ENCODE measurements at places on chromosomes 1 and 21.

DNA sequence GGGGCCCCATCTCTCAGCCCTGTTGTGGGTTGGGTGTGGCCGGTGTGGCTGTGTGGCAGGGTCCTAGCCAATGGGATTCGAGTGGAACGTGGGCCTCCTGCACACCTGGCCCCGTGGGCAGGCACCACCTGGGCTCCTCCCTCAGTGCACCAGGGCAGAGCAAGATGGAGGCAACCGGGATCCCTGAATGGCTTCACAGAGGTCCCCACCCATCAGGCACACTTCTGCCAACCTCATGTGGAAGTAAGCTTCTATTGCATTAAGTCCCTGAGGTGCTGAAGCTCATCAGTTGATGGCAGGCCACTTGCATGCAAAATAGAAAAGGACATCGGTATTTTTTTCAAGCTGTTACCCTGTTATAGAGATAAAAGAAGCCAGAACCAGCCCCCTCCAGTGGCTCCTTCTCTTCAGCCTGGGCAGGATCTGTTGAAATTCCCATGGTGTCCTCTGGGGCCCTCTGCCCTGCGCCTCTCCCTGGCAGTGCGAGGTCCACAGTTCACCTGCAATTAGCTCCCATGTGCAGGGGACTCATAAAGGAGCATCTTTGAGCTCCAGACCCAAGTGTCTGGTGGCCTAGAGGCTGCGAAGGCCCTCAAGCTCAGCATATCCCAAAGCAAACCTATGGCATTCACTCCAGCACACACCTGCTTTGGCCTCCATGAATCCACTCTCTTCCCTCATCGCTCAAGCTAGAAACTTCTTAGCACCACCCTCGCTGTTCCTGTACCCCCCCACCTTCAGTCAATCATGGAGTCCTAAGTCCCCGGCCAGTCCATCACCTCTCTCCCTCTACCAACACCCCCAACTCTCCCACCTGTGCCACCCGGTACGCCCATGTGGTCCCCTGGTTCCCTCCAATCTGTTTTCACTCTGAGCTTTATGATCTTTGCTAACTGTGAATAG lies 2.1 kb upstream of the SLC45A1 start:
- DNase-seq: no peak

- peak; percentile 49 for DNase-seq
Measured at GRCh38 chr1:222073307-222073995, 331.6 kb upstream of the DUSP10 start.

DNA sequence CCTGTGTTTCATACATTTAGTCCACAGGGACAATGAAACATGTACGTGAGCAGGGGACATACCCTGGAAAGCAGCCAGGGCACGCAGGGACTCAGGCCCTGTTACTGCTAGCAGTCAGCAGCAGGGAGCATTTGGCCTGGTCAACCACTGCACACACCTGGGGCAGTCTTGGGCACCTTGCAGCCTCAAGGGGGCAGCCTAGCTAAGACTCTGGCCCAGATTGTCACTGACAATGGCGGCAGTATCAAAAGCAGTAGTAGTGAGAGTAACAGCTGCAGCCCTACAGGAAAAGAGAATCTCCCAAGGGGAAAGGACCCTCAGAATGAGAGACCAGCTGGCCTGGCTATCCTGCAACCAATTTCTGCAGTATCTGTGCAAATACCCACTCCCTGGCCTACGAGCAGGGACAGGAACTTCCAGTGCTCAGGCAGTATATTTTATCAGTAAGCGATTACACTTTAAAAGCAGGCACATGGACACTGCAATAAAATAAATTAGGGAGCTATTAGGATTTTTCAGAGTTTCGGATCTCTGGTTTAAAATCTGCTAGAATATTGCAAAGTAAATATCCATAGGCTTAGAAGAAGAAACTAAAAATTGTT lies 475.6 kb downstream of the LTN1 start:
- DNase-seq: peak; percentile 19

GRCh38 chr1:222886194-222886854 lies 71.5 kb downstream of the DISP1 start:
- no peak for DNase-seq

- peak; percentile 47 for DNase-seq
Measured at GRCh38 chr1:68230901-68231626, 1.3 kb downstream of the WLS start.

DNA sequence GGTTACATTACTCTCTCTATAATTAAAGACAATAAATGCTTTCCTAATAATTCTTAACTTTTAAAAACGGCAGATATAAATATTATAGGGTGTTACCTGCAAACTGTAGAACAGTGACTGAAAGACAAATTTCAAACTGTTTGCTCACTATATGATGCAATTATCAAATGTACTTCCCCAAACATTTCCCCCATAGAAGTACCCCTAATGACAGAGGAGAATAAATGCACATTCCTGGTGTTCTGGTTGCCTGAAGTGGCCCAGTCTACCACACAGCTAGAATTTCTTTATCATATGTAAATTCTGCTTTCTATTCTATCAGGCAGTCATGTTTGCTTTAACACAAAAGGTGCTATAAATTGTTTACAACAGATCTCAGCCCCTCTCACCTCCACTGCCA lies 70.4 kb downstream of the VAV3 start:
- no peak for DNase-seq

DNA sequence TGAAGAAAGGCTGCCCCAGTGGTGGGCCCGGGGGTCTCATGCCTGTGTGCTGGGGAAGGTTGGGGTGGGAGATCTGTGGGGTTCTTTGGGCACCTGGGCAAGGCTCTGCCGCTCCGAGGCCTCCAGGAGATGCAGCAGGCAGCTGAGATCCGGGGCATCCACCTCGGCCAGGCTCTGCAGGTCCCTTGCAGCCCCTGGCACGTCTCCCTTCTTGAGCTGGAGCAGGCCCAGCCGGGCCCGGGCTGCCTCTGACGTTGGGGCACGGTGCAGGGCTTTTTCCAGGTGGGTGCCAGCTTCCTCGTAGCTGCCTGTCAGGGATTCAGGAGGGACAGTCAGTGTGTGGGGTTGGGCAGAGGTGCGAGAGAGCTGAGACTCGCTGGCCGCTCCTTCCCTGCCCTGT lies 11.4 kb upstream of the MMEL1 start:
- no peak for DNase-seq

DNA sequence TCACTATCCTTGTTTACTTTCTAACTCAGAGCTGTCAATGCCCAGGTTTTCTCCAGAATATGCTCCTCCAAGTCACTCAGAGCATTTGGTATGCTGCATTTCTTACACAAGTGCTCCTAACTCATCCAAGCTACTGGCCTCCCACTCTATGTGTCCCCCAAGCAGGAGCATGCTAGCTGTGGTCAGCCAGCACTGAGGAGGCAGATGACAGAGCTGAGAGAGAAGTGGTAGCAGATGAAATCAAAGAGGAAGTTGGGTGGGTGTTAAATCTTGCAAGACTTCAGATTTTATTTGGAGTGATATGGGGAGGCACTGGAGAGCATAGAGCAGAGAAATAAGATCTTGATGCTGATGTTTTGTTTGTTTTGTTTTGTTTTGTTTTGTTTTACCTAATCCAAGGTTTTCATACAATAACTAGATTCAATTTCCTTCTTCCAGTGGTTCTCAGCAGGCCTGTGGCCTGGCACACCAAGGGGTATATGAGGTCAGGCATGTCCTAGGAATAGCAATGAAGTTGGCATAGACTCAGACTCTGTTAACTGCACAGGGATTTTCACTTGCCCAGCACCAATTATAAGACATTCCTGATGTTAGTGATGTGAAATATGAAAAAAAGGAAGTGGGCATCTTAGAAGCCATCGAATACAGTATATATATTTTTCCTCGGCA lies 3.1 kb upstream of the PGBD5 start:
- DNase-seq: no peak

DNA sequence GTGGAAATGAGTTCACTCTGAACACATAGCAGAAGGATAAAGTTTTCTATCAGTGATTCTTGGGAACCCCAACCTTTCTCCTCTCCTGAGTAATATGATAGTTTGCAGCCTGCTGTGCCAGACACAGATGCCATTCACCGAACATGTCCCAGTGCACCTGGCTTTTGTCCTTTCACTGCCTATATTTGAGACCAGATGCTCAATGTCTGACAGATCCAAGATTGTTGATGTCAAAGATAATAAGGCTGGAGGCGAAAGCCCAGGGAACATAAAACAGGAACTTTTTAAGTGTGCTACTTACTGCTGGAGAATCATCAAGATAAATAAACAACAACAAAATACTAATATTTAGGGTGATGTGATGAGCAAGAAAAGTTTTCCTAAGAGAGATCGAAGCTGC lies 139.3 kb downstream of the TIAM1 start:
- DNase-seq: no peak

DNA sequence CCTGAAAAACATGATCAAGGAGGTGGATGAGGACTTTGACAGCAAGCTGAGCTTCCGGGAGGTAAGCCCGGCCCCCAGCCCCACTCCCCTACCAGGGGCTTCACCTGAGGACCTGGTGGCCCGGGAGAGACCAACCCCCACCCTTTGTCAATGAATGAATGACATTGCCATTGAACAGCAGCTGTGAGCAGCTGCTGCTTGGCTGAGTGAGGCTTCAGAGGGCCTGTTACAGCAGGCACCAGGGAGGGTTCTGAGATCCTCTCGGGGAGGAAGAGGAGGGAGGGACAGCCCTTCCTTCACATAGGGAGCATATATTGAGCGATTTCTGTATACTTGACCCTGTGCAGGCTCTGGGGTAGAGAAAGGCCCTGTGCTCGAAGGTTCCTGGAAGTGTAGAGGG lies 12.3 kb upstream of the CTRC start:
- no peak for DNase-seq

DNA sequence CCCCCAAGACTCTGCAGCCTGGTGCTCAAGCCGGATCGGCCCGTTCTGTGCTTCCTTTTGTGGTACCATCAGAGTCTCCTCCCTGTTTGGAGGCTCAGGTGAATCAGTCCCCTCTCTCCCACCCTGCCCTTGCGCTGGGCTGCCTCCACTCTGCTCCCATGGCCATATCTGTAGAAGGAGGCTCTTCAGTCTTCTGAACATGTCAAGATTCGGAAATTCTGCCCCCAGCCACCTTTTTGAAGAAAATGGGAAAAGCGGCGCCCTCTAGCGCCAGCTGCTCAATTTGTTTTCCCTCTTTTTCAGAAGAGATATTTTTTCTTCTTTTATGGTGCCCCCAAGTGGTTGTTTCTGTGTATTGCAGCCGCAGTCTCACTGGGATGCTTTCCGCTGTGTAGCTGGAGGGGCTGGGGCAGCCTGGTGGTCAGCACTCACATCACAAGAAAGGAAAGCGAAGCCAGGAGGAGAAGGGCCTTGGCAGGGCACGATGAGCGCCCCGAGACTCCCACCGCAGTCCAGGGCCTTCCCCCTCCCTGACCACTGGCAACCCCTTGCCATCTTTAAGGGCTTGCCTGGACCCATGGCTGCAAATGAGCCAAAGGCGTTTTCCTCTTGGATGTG lies 58.4 kb upstream of the CACNA1E start:
- DNase-seq: peak; percentile 71

DNA sequence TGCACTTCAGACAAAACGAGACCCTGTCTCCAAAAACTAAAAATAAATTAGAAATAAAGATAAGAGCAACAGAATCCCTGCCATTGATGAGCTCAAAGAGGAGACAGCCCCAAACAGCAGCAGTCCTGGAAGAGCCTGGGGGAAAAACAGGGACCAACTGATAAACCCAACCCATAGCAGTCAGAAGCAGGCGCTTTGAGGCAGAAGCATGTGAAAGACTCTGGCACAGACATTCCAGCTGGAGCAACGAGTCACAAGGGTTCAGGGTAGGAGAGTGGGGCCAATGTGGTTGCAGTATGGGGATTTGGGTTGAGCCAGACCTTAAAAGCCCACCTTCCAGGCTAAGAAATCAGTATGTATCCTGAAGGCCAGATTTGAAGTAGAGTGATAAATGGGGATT lies 78.5 kb downstream of the MPZL1 start:
- no peak for DNase-seq

DNA sequence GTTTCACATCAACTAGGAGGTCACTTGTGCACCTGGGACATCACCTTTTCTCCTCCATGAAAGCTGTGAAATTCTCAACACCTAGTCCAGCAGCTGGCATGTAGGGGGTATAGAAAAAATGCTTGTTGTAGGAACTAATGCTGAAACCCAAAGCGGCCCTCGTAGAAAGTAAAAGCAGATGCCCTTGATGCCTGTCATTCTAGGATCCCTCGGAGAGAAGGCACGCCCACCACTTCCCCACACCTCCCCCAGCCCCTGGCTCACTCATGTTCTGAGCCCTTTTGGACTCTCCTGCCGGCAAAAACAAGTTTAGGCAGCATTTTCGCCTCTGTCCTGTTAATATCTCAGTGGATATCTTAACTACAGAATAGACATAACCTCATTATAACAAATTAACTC lies 36.5 kb downstream of the RIPK4 start:
- DNase-seq: no peak

DNA sequence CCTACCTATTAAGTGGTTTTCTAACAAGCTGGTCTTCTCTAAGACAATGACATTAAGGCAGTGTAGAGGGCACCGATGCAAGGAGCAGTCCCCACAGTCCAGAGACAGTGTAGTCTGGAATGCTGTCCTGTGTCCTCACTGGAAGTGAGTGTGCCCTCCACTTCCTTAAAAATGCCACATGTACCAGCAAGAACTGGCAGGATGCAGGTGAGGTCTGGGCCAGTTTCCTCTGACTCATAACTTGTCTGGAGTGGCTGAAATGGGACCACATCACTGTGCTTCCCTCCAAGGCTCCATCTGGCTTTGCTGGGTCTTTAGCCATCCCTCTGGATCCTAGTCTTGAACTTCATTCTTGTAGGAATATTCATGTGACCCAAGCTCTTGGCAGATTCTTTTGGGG lies 170.5 kb upstream of the KIAA0040 start:
- DNase-seq: no peak

GRCh38 chr21:31331231-31331630 lies 12.8 kb downstream of the TIAM1 start:
- no peak for DNase-seq

DNA sequence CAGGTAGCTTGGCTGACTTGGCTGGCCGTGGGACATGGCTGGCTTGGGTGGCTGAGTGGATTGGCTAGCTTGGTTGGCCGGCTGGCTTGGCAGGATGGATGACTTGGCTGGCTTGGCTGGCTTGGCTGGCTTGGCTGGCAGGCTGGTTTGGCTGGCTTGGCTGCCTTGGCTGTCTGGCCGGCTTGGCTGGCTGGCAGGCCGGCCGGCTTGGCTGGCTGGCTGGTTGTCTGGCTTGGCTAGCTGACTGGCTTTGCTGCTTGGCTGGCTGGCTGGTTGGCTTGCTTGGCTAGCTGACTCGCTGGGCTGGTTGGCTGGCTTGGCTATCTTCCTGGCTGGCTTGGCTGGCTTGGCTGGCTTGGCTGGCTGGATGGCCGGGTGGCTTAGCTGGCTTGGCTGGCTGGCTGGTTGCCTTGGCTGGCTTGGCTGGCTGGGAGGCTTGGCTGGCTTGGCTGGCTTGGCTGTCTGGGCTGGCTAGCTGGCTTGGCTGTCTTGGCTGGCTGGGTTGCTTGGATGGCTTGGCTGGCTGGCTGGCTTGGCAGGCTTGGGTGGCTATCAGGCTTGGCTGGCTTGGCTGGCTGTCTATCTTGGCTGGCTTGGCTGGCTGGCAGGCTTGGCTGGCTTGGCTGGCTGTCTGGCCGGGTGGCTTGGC lies 129.7 kb upstream of the FAM72C start:
- DNase-seq: no peak

GRCh38 chr1:112169517-112169916 lies 180.0 kb upstream of the KCND3 start:
- no peak for DNase-seq

- no peak for DNase-seq
Measured at GRCh38 chr1:226632922-226633351, 84.4 kb downstream of the STUM start.

GRCh38 chr1:211732293-211732980 lies 57.0 kb upstream of the NEK2 start:
- no peak for DNase-seq

- DNase-seq: no peak
Measured at GRCh38 chr21:44490405-44490804, 35.1 kb downstream of the LRRC3 start.

GRCh38 chr21:43866260-43866629 lies 1.2 kb downstream of the AGPAT3 start:
- peak; percentile 79 for DNase-seq
